NCI-H2171 (cell line): ENCODE measurements at places on chromosomes 7 and 10.
A peak's percentile ranks its signal among the peaks of the same experiment; 100 is the strongest.

GRCh38 chr10:96992721-96993120 lies 160.6 kb downstream of the LCOR start:
- no peak for DNase-seq

- DNase-seq, result no peak
These were observed 38.9 kb downstream of the SH3PXD2A start for GRCh38 chr10:103816431-103816830.

- DNase-seq, result peak; percentile 52
These were observed 70.5 kb downstream of the SH3PXD2A start for GRCh38 chr10:103784723-103785418.

DNA sequence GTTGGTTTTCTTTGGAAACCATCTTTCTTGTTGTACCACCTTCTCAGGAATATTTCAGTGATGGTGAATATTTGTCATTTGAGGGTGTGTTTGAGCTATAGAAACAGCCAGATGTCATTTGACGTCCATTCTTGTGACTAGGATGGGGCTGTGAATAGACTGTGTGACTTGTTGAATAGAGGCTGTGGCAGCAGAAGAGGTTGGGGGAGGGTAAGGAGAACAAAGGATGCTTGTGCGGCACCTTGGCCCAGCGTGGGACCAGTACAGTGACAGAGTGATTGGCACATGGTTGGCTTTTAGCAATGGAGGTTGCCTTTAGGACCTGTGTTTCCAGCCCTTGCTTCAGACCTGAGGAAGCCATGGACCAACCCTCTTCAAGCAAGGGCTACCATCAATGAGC lies 11.3 kb downstream of the DMBT1 start:
- no peak for DNase-seq

DNA sequence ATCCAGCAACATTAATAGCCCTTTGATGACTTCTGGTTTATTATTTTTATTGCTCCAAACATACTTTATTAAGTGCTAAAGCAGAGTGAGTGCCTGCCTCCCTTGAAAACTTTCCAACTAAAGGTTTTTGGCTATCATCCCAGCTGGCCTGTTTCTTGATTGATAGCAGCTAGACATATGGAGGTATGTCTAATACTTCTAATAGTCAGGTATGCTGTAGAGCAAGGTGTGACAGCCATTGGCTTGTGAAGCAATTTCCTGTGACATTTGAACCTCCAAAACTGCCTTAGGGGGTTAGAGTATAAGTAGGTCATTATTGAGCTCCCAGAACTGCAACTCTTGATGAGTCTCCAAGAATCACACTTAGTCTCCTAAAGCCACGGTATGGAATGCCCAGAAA lies 55.8 kb downstream of the LOXL4 start:
- no peak for DNase-seq

DNA sequence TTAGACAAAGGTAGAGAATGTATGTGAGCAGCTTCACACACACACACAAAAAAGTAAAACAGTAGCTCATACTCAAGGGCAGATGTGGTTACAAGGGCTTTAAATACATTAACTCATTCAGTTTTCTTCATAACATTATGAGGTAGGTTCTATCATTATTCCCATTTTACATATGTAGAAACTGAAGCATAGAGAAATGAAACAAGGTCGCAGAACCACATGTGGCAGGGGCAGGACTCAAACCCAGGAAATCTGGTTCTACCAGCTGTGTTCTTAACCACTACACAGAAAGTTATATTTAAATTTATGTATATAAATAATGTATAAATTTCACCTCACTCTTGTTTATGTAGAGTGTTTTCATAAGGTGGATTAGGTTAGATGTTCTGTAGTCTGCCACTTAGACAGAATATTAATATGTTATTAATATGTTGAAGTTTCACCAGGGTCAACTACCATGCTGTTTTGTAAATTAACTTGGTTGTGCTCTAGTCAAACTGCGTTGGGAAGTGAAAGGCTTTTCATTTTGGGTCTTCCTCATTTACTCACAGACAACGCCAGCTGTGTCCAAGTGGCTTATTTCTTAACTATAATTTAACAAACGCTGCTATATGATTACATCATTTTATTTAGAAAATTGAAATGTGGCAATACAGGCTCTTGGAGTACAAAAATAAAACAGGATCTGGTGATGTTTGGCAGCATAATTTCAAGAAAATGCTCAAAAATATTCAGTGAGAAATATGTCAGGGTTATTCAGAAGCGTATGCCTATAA lies 138.4 kb downstream of the MDFIC start:
- no peak for DNase-seq

DNA sequence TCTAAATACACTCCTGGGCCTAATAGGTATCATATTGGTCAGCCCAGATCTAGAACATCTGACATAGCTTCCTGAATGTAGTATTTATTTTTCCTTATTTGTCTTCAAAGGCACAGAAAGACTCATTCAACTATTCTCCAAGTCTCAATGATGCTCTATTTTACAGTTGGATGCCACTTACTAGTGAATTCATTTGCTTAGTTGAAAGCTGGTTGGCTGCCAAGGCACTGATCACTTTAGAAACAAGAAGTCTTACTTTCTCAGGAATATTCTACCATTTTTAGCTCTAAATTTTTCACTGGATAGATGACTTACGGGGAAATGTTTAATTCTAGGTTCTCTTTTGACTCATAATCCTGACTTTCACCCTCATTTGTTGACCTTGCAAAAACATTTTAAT lies 863.4 kb downstream of the SORCS1 start:
- no peak for DNase-seq

DNA sequence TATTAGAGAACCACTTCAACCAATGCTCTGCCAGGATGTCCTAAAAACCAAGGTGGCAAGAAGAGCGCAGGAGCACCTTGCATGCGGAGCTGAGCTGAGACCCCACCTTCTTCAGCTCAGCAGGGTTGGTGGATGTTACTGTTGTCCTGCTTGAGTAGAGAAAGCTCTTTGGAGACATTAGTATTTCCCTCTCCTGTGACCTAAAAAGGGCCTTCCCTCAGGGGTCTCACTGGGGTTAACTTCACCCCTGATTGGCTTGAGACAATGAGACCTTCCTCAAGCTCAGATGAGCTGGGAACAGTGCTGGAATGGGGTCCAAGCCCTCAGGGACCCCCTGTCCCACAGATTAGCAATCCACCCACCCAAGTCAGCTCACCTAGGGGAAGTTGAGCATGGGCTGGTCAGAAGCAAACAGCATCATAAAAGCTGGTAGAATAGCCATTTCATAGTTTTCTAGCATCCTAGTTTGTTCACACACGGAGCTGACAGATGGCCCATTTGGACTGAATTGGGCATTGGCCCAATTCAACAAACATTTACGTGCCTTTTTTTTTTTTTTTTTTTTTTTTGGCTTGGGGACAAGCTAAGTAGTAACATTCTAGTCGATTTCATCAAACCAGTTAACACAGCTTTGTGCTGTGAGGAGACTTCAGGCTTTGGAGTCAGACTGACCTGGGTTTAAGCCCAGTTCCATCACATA lies 100.6 kb upstream of the HABP2 start:
- DNase-seq, result no peak

DNA sequence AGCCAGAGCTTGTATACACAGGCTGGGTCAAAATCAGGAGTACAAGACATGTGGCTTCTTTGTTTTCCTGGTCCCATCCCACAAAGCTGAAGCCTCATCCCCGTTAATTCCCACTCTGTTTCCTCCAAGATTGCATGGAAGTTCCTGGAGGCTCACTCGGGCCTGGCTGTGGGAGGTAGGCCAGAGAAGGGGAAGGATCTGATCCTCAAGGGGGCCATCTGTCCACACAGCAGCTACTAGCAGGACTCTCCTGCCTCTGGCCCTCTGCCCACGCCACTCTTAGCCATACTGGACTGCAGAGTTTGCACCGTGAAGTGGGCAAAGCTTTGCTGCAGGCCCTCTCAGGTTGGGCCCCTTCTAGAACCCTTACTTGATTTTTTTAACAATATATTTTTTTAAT lies 160.6 kb downstream of the FGFR2 start:
- no peak for DNase-seq

DNA sequence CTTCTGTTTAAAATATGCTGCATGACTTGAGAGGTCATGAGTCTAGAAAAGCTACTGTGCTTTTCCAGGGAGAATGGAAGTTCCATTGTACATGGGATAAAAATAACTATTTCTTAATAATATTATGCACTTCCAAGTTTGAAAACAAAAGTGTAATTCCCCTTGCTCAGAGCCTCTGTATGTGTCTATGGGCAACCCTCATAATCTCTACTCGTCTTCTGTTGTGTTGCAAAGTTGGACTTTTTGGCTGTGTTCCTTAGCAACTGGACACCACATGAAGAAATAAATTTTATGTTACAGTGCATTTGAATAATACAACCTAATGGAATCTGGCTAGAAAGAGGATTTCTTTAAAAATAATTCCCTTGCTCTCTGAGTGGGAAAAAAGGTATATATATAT lies 242.6 kb downstream of the TWIST1 start:
- no peak for DNase-seq
